ENCODE measurements at places on chromosomes 11 and 22.

- DNase-seq: no peak
Measured at GRCh38 chr11:100757646-100758045, 70.6 kb downstream of the ARHGAP42 start.

DNA sequence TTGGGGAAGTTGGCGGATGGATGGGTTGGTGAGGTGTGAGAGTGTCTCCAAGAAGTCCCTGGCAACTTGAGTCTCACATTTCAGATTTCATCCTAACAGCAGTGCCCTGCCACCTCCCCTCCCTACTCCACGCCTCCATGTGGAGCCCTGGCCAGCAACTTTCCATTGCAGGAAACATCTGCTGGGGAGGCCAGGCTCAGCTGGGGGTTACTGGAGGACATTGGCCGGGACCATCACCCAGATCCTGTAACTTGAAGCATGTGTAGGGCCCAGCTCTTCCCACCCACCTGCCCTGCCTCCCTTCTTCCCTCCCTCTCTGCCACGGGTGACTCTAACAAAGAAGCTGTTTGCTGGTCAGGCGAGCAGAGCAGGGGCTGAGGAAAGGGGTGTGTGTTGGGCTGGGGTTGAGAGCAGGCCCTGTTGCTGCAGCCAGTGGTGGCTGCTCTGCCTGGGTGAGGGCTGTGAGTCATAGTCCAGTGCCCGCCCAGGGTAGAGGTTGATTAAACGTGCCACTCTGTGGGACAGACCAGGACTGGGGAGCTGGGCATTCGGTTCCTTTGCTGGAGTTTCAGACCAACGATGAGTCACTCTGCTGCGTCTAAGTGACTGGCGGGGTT, 64.0 kb downstream of the SCN3B start:
- DNase-seq: no peak

- DNase-seq: no peak
Measured at GRCh38 chr22:35542157-35542938, 1.7 kb downstream of the RASD2 start.

DNA sequence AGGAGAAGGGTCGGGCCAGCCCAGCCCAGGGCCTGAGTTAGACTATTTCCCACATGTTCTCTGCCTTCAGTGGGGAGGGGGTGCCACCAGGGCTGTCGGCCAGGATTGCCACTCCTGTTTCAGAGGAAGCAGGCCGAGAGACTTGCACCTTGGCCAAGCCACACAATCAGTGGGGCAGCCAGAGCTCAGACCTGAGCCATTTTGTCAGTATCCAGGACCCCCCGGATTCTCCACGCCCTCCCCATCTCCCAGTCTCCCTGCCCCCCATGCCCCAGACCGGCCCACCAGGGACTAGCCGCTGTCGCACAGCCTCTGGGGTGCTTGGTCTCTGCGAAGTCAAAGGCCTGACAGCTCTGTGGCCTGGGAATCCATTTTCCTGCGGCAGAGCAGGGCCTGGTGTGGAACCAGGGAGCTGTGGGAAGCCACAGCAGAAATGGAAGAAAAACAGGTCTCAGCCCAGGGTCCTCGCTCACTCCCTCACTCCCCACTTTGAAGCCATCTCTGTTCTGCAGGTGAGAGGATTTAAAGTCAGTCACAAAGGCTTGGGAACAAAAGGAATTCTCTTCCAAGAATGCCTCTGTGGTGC, 25.5 kb upstream of the MGAT3 start:
- no peak for DNase-seq

DNA sequence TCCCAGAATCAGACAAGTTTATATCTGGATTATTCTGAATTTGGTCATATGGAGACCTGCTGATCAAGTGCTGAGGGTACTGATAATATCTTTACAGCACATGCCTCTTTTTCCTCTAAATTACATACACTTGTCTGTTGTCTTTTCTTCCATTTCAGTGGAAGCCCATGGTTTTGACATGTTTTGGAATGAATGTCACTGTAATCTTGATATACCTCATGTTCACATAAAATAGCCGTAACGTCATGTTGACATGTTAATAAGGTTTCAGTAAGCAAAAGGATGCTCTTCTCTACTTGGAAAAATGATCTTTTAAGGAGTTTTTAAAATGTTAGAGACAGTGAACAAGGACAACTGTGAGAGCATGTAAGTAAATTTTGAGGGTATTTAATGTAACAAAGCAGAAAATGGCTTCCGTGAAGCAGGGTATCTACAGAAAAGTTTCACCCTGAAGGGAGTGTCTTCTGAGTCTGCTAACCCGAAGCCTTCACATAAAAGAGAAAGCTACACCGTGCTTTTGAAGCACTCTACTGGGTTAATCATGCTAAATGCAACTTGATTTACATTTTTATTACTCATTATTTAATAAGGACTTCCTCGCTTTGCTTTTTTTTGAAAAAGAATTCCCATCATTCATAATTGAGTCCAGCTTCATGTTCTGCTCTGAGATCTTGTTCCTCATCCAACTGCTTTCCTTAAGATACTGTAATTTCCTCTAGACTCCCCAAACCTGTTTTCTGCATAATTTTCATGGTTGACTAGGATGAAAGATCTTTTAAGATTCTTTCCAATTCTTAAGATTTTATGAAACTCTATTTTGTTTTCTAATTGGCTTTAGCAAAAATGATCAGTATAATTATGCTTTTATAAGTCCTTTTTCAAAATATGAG, 56.2 kb downstream of the YAP1 start:
- no peak for DNase-seq

- no peak for DNase-seq
Measured at GRCh38 chr11:47495011-47495855, 46.3 kb upstream of the RAPSN start.

DNA sequence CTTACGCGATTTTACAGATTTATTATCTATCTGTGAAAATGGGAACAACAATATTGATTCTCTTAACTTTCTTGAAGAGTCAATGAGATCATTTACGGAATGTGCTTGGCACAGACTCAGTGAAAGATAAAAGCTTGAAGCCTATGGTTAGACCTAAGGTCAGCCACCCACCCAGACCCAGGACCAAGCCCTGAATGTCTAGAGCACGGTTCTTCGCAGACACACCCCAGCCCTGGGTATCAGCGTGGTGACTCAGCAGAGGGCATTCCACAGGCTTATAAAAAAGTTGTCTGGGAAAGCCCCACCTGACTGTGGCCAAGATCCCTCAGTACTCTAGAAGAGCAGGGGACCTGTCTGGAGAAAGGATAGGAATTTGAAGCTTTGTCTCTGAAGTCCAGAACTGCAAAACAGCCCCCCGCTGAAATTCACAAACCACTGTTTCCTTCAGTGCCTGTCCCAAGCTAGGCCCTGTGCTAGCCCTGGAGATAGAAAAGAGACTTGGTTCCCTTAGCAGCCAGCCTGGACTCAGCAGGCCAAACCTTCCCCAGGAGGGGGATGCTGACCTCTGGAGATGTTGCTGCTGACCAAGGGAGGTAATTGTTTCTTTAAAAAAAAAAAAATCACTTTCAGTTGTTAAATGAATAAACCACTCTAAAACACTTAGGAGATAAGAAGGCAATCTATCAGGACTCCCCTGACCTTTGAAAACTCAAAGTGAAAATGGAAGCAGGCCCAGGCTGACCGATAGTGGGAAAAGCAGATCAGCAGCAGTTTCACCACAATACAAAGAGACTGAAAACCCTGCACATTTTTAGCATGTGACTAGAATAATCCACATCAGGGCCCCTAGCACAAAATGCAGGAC, 114.0 kb downstream of the ABTB2 start:
- no peak for DNase-seq

DNA sequence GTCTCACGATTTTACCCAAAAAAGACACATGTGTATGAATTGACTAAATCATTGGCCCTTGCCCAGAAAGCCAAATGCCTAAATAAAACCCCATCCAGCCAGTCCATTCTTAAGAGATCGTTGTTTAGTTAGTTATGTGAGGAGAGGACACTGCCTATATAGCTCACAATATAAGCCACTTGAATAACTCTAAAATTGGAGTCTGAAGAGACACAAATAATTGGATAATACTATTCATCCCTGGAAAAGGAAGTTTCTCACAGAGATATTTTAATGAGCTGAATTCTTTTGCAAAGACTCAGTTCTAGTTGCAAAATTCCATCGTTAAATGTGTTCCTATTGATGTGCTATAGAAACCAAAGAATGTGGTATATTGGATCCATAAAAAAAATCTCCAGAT, 176.7 kb downstream of the SOX6 start:
- DNase-seq: no peak

GRCh38 chr22:43533656-43534428, 122.0 kb downstream of the MPPED1 start:
- no peak for DNase-seq

- DNase-seq: no peak
Measured at GRCh38 chr11:81237139-81237538, 1496.5 kb downstream of the FAM181B start.

- DNase-seq: no peak
Measured at GRCh38 chr22:29658176-29658575, 54.7 kb downstream of the NF2 start.

DNA sequence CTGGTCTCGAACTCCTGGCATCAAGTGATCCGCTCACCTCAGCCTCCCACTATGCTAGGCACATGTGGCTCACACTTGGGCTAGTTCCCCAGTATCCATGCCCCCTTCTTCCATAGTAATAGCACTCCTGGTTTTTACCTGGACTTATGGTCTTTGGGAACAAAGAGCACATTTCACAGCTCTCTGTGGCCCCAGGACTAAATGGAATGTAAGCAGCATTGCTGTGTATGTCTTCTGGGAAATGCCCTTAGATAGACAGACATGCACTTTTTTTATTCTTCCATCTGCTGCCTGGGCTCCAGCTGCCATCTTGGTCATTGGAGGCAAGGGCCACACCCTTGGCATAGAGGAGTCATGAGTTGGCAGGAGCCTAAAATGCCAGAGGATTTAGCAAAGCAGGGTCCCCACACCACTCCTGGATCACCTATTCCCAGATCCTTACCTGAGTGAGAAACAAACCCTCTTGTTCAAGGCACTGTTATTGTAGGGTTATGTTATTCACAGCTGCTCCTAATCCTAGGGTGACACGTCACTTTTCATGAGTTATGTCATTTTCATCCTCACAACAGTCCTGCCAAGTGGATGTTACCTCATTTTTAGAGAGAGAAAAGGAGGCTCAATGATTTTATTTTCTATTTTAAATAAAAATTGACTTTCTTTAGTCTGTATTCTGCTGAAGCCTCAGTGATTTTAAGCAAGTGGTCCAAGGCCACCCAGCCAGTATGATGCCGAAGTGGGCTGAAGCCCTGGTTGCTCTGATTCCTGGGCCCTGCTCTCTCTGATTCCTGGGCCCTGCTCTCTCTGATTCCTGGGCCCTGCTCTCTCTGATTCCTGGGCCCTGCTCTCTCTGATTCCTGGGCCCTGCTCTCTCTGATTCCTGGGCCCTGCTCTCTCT, 15.7 kb upstream of the GDPD5 start:
- DNase-seq: no peak

DNA sequence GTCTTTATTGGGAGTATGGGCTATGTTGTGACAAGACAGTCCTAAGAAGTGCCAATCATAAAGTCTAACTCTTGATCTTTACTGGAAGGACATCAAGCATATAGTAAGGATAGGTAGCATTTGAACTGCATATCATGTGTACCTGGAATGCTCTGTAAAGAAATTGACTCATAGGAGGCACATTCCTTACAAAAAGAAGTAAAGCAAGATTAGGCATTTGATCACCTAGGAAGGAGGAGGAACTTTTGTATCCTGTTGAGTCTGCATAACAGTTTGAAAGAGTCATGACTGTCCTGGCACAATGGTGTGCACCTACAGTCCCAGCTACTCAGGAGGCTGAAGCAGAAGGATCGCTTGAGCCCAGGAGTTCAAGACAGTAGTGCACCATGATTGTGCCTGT, 42.2 kb upstream of the DNAJB7 start:
- DNase-seq: no peak

DNA sequence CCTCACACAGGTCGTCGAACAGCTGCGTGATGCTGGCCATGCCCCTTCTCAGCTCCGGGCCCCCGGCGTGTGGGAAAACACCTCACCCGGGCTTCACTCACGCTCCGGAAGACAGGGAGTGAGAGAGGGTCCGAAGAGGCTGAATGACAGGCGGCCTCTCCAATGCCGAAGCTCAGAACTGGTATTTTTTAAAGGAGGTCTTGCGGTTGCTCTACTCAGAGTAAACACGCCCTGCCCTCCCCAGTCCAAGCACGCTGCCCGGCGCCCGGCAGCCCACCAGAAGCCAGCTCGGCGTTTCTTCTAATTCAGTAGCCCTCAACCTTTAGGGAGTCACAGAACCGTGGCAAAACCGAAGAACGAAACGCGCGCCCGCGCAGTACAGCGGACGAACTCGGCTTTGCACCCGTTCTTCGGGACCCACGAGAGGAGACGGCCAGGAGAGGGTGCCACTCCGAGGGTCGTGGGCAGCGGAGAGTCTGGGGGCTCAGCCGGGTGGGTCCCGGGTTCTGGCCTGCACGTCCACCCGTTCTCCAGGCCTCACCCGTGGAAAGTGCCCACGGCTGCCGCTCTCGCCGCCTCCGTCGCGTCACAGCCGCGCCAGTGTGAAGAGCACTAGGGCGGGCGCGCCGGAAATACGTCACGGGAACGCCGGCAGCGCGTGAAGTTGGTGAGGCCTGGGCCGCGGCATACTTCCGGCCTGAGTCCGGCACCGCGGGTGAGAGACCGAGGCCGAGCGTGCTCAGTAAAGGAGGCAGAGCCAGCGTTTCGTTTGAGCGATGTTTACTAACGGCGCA, at the start of gene TUBGCP6:
TUBGCP6 (minus strand) TSS at position 604 of the 794 bp plus-strand sequence; CDS start at position 40, 564 bp downstream.
- peak; percentile 89 for DNase-seq

GRCh38 chr22:43152003-43152356, 621 bp downstream of the TSPO start:
- DNase-seq: no peak

- DNase-seq: no peak
Measured at GRCh38 chr11:34907934-34908593, 8.1 kb downstream of the APIP start.

DNA sequence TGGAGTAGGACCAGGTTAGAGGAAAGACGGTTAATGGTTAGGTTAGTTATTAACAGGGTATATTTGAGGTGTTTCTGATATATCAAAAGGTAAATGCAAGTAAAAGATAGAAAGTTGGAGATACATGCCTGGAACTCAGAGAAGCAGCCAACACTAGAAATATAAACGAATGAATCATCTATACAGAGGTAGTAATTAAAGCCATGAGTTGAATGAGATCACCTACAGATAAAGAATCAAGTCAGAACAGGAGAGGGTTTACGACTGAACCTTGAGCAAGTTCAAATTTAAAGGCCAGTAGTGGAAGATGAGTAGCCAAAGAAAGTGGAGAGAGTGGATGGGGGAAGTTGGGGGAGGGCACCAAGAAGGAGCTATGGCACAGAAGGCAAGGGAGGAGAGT, 73.9 kb downstream of the SPON1 start:
- no peak for DNase-seq

DNA sequence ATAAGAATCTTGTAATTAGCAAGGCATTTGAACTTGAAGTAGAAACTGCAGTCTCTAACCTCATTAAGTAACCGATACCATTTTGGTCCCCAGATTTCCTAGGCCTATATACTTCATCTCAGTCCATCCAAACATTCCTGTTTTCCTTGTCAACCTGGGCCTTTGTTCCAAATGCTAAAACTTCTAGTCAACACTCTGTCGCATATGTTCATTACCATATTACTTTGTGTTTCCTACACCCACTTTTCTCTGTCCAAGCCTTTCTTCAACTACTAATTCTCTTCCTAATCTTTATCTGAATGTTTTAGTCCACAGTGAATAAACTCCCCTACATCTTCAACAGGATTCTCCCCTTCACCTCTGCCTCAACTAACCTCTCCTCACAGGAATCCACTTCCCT, 31.4 kb downstream of the MTMR2 start:
- DNase-seq: no peak

- no peak for DNase-seq
Measured at GRCh38 chr11:79092791-79093353, 348.0 kb downstream of the TENM4 start.
